Spleen (tissue), 13 donors: ENCODE measurements at places on chromosomes 4 and X.
A peak's percentile ranks its signal among the peaks of the same experiment; 100 is the strongest.

DNA sequence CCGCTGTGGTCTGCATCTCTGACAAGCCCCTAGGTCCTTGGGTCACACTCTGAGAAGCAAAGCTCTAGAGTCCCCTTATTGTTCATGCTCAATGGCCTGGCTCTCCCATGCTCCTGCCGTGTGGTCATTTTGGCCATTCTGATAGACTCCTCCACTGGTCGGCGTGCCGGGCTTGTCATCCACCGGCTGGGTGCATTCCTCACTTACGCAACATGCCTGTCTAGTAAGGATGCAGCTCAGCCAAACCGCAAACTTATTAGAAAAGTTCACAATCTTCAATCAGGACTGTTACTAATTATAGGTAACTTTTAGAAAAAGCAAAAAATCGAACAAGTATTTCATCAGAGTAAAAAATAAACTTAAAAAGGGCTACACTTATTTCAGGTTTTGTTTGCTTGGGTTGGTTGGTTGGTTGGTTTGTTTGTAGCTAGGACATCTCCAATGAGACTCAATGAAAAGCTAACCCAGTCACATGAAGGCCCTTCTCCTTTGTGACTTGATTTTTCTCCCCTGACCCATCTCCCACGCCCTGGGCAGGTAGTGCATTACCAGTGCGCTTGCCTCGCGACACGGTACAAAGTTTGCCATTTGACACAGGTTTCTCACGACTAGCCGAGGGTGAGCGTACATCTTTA, 41.0 kb downstream of the IRF2 start:
- no peak for DNase-seq

GRCh38 chr4:110869114-110869513, 246.2 kb upstream of the PITX2 start:
- DNase-seq = no peak

- DNase-seq = no peak
Measured at GRCh38 chr4:138512756-138513155, 270.6 kb upstream of the SLC7A11 start.

DNA sequence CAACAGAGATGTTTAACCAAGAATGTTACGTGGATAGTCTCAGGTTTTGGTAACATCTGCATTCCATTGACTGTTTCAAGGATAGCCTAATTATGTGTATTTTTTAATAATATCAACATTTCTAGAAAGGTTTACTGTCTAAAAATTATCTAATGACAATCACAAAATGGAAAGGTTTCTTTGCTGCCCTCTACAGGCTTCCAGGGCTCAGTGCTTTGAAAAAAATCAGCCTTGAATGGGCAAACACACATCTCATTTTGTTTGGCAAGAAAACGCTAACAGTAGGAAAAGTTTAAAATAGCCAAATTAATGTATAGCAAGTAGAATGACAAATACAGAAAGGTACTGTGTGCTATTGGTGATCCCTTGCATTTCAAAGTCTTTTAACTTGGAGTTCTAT, 223.4 kb upstream of the PRPS2 start:
- DNase-seq = no peak

DNA sequence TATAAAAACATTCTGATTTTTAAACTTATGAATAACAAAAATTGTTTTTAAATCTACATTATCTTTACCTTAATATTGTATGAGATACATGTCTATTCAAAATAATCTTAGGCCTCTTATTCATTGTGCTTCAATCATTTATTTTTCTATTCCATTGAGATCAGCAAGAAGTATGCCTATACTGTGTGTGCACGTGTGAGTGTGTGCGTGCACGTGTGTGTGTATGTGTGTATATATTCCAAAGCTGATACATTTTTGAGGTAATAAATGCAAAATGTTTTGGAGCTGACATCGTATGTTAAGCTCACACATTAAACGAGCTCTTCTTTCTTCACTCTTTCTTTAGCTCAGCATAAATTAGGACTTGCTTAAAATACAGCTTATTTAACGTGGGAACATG, 1701.2 kb upstream of the PCDH10 start:
- DNase-seq = no peak

DNA sequence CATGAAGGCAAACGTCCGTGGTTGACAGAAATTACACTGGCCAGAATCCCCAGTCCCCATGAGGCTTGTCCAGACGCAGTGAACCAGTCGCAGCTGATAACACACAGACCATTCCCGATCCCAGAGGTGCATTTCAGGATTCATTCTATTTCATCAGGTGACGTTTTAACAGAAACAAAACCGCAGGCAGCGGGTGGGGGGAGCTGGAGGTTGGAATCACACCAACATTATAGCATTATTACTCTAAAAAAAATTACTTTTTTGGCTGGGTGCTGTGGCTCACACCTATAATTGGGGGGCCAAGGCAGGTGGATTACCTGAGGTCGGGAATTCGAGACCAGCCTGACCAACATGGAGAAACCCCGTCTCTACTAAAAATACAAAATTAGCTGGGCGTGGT, 25.2 kb downstream of the NOP14 start:
- no peak for DNase-seq

DNA sequence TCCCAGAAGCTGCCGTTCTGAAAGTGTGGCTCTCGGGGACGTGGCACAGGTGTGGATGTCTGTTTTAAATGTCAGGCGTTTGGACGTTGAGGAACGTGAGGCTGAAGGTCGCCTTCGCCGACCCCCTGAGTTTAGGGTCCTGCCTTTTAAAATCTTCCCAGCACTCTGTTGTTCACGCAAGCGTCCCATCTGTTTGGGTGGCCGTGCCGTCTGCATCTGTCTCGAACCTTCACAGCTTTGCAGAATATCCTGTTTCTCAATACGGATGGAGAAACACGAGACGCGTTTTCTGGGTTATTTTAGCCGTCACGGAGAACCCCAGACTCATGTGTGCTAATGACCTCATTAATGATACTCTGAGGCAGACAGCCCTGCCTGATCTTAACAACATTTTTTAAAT, 31.5 kb downstream of the SHOX start:
- DNase-seq = peak; percentile 24

- no peak for DNase-seq
Measured at GRCh38 chr4:24428850-24429249, 155.5 kb downstream of the DHX15 start.

DNA sequence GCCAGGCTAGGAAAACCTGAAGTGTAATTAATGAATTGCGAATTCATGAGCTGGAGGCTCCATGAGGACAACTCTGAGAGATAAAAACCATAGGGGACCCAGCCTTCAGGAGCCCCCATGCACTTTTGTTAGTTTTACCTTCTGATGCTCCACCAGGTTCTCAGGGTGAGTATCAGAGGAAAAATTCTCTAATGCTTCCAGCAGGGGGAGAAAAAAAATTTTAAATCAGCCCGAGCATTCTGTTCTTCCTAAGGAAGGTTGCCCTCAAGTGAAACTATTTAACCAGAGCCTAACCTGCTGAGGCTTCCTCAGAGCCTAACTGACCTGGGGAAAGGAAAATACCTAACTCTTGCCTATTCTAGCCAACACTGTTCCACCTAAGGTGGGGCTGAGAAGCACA, 552.6 kb downstream of the PPARGC1A start:
- DNase-seq = no peak

- peak; percentile 91 for DNase-seq
Measured at GRCh38 chrX:40099055-40099958, 1.5 kb upstream of the BCOR start.

DNA sequence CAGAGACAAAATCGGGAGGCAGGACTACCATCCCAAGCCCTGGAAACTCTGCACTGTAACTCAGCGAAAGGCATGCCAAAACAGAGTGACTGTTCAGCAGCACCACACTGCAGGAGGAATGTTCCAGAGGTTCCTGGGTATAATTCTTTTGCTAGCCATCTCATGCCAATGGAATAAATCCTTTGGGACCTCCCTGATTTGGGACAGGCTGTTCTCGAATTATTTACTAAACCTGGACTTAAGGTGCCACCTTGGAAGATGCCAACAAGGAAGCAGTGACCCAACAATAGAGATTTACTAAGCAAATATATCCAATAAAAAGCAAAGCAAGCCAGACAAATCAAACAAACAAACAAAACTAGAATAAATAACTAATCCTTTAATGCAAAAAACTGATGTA, 9.3 kb downstream of the AADAT start:
- DNase-seq = no peak

- DNase-seq = peak; percentile 17
Measured at GRCh38 chr4:115054836-115055235, 58.6 kb downstream of the NDST4 start.

DNA sequence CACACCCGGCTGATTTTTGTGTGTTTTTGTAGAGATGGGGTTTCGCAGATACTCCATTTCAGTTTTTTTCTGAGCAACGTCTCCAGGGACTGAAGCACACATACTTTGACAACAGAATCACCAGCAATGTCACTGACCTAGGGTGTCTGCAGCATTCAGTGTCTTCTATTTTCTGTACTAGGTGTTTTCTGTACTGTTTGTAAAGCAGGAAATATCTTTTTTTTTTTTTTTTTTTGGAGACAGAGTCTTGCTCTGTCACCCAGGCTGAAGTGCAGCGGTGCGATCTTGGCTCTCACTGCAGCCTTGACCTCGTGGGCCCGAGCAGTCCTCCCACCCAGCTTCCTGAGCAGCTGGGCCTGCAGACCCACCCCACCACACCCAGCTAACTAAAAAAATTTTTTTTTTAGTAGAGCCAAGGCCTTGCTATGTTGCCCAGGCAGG, 8.9 kb downstream of the ADD1 start:
- DNase-seq = peak; percentile 92

- no peak for DNase-seq
Measured at GRCh38 chrX:135086197-135086854, 34.0 kb downstream of the ETDB start.

GRCh38 chrX:25039036-25039435, 23.3 kb upstream of the ARX start:
- no peak for DNase-seq

GRCh38 chr4:138275216-138275615, 33.1 kb upstream of the SLC7A11 start:
- DNase-seq = no peak
